PC-9 (cell line): ENCODE measurements at places on chromosomes 11 and 22. TPM values are rescaled to one million over a fixed set of nuclear protein-coding genes. Genes with fewer than 3 reads are reported as not detected.
A peak's percentile ranks its signal among the peaks of the same experiment; 100 is the strongest.

- H3K4me1 ChIP-seq = peaks cover 74% of the 10 kb centered on the region
- no peaks in the 10 kb centered on the region for H3K36me3 ChIP-seq
- peak overlapping the region; percentile 77 for H3K27ac ChIP-seq
- no peak overlapping the region for H3K4me3 ChIP-seq
Measured at GRCh38 chr22:27113211-27113635, 455.8 kb downstream of the MIAT start.

DNA sequence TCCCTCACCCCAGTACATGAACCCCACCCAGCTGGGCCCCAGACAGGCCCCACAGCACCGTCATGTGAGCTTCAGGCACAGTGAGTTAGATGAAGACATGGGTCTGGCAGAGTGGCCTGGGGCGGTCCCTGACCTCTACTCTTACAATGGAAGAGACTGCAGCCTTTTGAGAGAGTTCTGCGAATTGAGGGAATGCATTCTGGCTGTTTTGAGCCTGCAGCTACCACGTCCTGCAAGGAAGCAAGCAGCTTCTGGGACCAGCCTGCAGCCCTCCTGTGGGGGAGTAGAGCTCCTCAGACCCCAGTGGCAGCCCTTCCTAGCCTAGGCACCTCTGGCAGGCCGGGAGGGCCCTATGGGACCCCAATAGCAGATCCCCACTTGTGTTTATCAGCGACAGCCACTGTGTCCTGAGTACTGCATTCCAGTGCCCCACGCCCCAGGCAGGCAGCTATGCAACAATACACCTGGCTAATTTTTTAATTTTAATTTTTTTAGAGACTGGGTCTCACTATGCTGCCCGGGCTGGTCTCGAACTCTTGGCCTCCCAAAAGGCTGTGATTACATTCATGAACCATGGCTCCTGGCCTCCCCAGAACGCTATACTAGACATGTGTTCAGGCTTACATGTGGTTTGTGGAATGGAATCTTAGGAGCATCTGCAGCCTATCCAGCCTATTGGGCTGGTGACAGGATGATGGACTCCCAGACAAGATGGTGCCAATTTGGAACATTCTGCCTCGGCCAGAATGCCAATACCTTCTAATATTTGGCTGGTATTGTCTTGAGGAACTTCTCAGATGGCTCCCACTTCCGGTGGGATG lies 717 bp upstream of the SLC7A4 start:
- no peak overlapping the region for H3K27ac ChIP-seq
- no peaks in the 10 kb centered on the region for H3K27me3 ChIP-seq
- DNase-seq = no peak
- no peaks in the 10 kb centered on the region for H3K36me3 ChIP-seq
- H3K4me1 ChIP-seq = peaks cover 8% of the 10 kb centered on the region

DNA sequence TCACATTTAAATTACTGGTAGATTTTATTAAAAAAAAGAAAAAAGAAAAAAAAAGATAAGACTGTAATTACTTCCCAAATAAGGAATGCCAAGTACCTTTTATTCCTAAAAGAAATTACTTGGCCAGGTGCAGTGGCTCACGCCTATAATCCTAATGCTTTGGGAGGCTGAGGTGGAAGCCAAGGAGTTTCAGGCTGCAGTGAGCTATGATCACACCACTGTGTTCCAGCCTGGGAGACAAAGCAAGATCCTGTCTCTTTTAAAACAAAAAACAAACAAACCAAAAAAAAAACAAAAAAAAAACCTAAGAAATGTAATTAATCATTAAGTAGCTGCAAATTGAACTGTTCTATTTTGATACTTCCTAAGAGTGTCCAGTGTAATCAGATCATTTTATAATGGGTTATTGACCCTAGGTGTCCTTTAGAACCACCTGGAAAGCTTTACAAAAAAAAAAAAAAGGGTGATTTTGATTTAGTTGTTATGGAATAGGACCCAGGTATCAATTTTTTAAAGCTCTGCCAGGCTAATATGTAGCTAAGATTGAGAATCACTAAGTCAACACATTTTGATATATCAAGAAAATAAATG lies 10.8 kb downstream of the LIN7C start:
- H3K4me3 ChIP-seq = no peak overlapping the region
- H3K27ac ChIP-seq = no peak overlapping the region
- peaks cover 37% of the 10 kb centered on the region for H3K36me3 ChIP-seq

DNA sequence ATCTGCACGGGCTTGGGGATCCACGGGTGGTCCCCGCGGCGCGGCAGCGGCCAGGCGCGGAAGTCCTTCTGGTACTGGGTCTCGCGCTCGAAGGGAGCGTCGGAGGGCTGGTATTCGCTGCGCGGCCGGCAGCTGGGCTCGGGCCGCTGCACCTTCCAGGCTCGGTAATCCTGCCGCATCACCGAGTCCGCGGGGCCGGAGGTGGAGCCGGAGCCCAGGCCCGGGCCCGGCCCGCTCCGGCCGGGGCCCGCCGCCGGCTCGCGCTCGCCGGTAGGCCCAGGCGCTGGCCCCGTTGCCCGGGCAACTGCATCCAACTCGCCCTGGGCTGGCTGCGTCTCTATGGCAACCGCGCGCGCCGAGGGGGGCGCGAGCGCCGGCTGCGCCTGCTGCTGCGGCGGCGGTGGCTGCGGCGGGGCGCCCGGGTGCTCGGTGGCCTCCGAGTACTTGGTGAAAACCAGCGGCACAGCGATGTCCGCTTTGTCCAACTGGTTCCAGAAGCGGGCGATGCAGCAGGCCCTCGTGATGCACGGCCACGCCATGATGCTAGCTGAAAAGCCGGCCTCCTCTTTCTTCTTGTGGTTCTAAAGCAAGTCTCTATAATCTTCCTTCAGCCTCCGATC lies 897 bp downstream of the MAP6 start:
- H3K27ac ChIP-seq = no peak overlapping the region
- no peaks in the 10 kb centered on the region for H3K36me3 ChIP-seq
- 0 out of 2 replicates have a peak, but pooled peaks cover 5% of the 10 kb centered on the region for H3K4me1 ChIP-seq
- H3K27me3 ChIP-seq = peaks cover 11% of the 10 kb centered on the region

DNA sequence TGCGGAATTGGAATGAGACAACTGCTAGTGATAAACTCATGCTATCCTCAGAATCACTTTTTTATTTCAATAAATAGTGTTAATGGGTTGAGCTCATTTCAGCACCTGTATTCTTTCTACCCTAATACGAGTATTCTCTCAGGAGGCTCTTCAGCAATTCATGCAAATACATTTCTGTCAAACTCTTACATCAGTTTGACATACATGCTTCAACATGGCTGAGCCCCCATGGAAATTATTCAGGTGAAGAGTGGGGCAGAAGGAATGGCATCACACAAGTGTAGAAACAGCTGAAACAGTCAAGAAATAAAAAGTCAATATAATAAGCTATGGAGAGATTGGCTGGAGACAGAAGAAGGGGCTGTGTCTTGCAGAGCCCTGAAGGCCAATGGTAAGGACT lies 77.8 kb upstream of the SNX19 start:
- H3K36me3 ChIP-seq = no peaks in the 10 kb centered on the region
- H3K27ac ChIP-seq = no peak overlapping the region
- peaks cover 3% of the 10 kb centered on the region; the same call in 1 of the 2 replicates for H3K27me3 ChIP-seq
- DNase-seq = no peak

- H3K4me1 ChIP-seq = no peaks in the 10 kb centered on the region
- no peak overlapping the region for H3K4me3 ChIP-seq
- H3K36me3 ChIP-seq = no peaks in the 10 kb centered on the region
- DNase-seq = no peak
- H3K27me3 ChIP-seq = no peaks in the 10 kb centered on the region
Measured at GRCh38 chr11:17827006-17827405, 92.4 kb downstream of the KCNC1 start.

DNA sequence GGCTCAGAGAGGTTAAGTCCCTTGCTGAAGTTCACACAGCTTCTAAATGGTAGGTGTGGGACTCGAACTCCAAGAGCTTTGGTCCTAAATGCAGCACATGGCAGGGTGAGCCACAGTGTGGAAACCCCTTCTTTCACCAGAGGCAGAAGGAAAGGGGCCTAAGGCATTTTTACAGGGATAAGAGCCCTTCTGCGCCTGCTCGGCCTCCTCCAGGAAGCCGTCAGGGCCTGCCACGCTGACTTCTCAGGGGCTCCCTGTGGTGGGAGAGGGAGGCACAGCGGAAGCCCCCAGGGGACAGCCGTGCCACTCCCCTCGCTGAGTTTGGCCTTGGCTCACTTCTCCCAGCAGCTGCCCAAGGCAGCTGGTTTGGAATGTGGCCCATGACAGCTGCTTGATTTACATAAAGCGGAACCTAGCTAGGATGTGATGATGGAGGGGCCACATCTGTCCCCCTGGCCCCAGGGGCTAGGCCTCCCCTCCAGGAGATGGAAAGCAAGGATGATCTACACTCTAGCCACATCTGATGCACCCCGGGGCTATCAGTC lies 35.4 kb downstream of the CD82 start:
- DNase-seq = no peak
- H3K4me3 ChIP-seq = no peak overlapping the region
- H3K27me3 ChIP-seq = no peaks in the 10 kb centered on the region
- H3K27ac ChIP-seq = no peak overlapping the region

GRCh38 chr11:110177086-110177456 lies 83.9 kb downstream of the ZC3H12C start:
- no peak overlapping the region for H3K27ac ChIP-seq
- H3K4me1 ChIP-seq = peaks cover 11% of the 10 kb centered on the region; the same call in 1 of the 2 replicates
- no peak overlapping the region for H3K4me3 ChIP-seq
- no peaks in the 10 kb centered on the region for H3K27me3 ChIP-seq
- H3K36me3 ChIP-seq = no peaks in the 10 kb centered on the region

GRCh38 chr11:122703541-122704272 lies 48.2 kb downstream of the UBASH3B start:
- H3K4me3 ChIP-seq = no peak overlapping the region
- peak overlapping the region; percentile 12; the same call in 1 of the 2 replicates for H3K27ac ChIP-seq
- H3K27me3 ChIP-seq = no peaks in the 10 kb centered on the region
- no peak for DNase-seq
- peaks cover 35% of the 10 kb centered on the region for H3K4me1 ChIP-seq

GRCh38 chr11:109112821-109113280 lies 309.1 kb upstream of the C11orf87 start:
- H3K27me3 ChIP-seq = no peaks in the 10 kb centered on the region; the same call in 1 of the 2 replicates
- H3K36me3 ChIP-seq = no peaks in the 10 kb centered on the region

DNA sequence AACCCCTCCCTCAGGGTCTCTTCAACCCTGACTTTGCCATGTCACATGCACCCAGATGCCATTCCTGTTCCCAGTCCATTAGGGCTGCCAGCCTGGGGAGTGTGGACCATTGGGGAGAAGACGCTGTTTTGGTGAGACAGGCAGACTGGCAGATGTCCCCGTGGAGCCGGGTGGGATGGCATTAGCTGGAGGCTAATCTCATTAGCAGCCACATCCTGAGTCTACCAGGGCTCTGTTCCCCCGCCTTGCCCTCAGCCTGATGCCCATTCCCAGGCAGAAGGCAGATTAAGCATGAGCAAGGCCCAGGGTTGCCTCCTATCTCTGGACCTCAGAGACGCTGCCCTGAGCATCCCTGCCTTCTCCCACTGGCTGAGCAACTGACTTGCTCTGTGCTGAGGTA lies 46.4 kb upstream of the ALX4 start:
- H3K36me3 ChIP-seq = no peaks in the 10 kb centered on the region
- no peaks in the 10 kb centered on the region for H3K4me1 ChIP-seq
- peaks cover 18% of the 10 kb centered on the region; the same call in 1 of the 2 replicates for H3K27me3 ChIP-seq
- H3K27ac ChIP-seq = no peak overlapping the region

- no peaks in the 10 kb centered on the region for H3K27me3 ChIP-seq
- H3K4me1 ChIP-seq = no peaks in the 10 kb centered on the region
- H3K4me3 ChIP-seq = peak overlapping the region; percentile 39; the same call in 1 of the 2 replicates
- H3K36me3 ChIP-seq = no peaks in the 10 kb centered on the region
- H3K27ac ChIP-seq = no peak overlapping the region
Measured at GRCh38 chr11:32792948-32793475, 1.4 kb downstream of the CCDC73 start.

- no peak overlapping the region for H3K4me3 ChIP-seq
- H3K27me3 ChIP-seq = no peaks in the 10 kb centered on the region
- peaks cover 12% of the 10 kb centered on the region for H3K4me1 ChIP-seq
- peaks cover 16% of the 10 kb centered on the region; the same call in 1 of the 2 replicates for H3K36me3 ChIP-seq
- H3K27ac ChIP-seq = peak overlapping the region; percentile 57; the same call in 1 of the 2 replicates
- DNase-seq = no peak
Measured at GRCh38 chr11:117908109-117908895, 20.9 kb downstream of the TMPRSS13 start.

GRCh38 chr11:2392241-2392959 lies 8.2 kb upstream of the TSSC4 start:
- no peak overlapping the region for H3K27ac ChIP-seq
- no peak overlapping the region for H3K4me3 ChIP-seq
- DNase-seq = no peak
- no peaks in the 10 kb centered on the region for H3K36me3 ChIP-seq

DNA sequence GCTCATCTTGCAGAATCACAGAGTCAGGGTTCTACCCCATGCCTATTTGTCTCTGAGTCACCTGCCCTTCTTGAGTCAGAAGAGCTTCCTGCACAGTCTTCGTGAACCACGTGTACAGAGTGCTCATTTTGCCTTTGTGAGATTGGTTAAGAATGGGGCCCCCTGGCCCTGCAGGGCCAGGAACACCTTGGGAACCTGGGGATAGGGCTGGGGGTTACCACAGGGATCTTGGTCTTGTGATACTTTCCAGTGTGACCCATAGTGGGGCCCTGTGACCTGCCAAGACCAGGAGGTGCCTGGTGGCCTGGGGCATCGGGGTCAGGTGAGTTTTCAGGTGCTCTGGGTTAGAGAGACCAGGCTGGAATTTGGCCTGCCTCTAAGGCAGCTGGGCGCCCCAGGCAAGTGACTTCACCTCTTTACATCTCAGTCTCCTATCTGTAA lies 9.4 kb downstream of the TMPRSS13 start:
- no peaks in the 10 kb centered on the region for H3K27me3 ChIP-seq
- no peak overlapping the region for H3K27ac ChIP-seq
- DNase-seq = no peak
- 0 out of 2 replicates have a peak, but pooled peaks cover 4% of the 10 kb centered on the region for H3K36me3 ChIP-seq
- no peaks in the 10 kb centered on the region for H3K4me1 ChIP-seq
- no peak overlapping the region for H3K4me3 ChIP-seq

GRCh38 chr11:9741260-9741659 lies 77.4 kb downstream of the SWAP70 start:
- H3K27me3 ChIP-seq = no peaks in the 10 kb centered on the region
- no peak overlapping the region for H3K27ac ChIP-seq
- no peaks in the 10 kb centered on the region for H3K36me3 ChIP-seq
- no peaks in the 10 kb centered on the region for H3K4me1 ChIP-seq
- DNase-seq = no peak

- H3K4me3 ChIP-seq = no peak overlapping the region
- no peaks in the 10 kb centered on the region for H3K4me1 ChIP-seq
- H3K36me3 ChIP-seq = no peaks in the 10 kb centered on the region
- H3K27ac ChIP-seq = no peak overlapping the region
Measured at GRCh38 chr22:33104147-33104854, 46.1 kb upstream of the SYN3 start.

DNA sequence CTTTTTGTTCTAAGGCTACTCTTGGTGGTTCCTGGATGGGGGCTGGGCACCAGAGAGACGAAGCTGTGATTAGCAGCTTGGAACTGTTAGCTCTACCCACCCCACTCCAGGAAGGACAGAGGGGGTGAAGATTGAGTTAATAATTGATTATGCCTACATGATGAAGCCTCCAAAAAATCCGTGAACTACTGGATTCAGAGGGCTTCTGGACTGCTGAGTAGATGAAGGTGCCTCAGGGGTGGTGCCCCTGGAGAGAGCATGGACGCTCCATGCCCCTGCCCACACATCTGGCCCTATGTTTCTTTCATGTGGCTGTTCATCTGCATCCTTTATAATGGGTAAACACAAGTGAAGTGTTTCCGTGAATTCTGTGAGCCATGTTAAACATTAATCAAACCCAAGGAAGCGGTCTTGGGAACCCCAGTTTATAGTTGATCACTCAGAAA lies 47.3 kb upstream of the CYP2D6 start:
- no peaks in the 10 kb centered on the region for H3K36me3 ChIP-seq
- H3K4me1 ChIP-seq = no peaks in the 10 kb centered on the region
- no peak overlapping the region for H3K4me3 ChIP-seq

Gene OR2AG1
- not detected in 2 replicates for total RNA-seq

Gene TPBGL
- not detected in 2 replicates for total RNA-seq

Gene TRIM6
- 3.9 and 4.8 TPM in 2 replicates for total RNA-seq

Gene FAM111B
- total RNA-seq = 8.5 and 12.0 TPM in 2 replicates

Gene TRPM5
- total RNA-seq = not detected in 2 replicates

Gene CABP4
- 2.0 and 2.5 TPM in 2 replicates for total RNA-seq

Gene TMPRSS13
- total RNA-seq = 18.5 and 21.7 TPM in 2 replicates

Gene FAM83F
- total RNA-seq = 8.1 and 9.1 TPM in 2 replicates

Gene SLC35F2
- 24.9 and 35.7 TPM in 2 replicates for total RNA-seq

Gene HEPHL1
- total RNA-seq = not detected in 2 replicates
